Cortex of kidney (tissue), 1 donor: ENCODE measurements at places on chromosomes 5 and 9.

DNA sequence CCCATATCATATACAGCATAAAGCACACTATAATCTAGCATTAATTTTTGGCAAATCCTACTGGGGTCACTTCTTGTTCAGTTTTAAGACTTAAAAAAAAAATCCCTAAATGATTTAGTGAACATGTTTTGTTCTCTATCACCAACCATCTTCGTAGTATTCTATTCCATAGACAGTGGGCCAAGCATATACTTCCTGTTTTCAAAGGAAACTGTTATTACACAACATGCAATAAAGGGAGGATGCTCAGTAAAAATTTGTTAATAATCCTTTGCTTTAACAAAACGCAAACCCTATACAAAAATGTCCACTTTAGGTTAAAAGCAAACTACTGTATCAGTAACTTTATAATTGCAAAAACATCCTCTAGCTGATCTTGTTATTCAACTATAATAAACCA lies 13.0 kb downstream of the CCNH start:
- DNase-seq: no peak

DNA sequence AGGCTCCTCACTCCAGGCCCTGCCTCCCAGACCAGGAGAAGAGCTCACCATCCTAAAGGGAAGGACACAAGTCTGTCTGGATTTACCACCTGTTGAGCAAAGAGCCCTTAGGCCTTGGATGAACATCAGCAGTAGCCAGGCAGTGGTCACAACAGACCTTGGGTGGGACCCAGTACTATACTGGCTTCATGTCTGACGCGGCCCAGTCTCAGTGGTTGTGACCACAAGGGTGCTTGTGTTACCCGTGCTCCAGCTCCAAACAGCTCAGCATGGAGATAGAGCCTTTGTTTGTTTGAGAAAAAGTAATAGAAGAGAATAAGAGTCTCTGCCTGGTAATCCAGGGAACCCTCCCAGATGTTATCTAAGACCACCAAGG lies 617.4 kb downstream of the BRINP1 start:
- DNase-seq: no peak

- DNase-seq: no peak
Observed at GRCh38 chr5:139461698-139462097, 845 bp downstream of the ECSCR start.

GRCh38 chr9:136081826-136082495 lies 13.1 kb downstream of the NACC2 start:
- DNase-seq: no peak

- DNase-seq: no peak
Observed at GRCh38 chr5:39072925-39073766, 1.1 kb downstream of the RICTOR start.

DNA sequence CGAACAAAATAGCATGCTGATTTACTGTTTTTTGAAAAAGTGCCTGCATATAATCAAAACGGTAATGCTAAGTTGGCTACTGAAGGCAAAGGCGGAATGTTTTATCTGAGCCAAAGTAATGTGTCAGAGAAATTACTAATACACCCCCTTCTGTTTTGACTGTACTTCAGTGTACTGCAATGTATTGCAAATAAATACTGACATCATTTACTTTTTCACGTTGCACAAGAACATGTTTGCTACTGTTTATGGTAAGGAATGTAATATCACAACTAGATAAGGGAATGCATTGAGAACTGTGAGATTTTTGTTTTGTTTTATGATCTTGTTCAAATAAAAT lies 813 bp upstream of the AGTPBP1 start:
- DNase-seq: no peak

GRCh38 chr5:9209846-9210492 lies 335.9 kb downstream of the SEMA5A start:
- no peak for DNase-seq
